ENCODE measurements at places on chromosomes 5 and 9.

DNA sequence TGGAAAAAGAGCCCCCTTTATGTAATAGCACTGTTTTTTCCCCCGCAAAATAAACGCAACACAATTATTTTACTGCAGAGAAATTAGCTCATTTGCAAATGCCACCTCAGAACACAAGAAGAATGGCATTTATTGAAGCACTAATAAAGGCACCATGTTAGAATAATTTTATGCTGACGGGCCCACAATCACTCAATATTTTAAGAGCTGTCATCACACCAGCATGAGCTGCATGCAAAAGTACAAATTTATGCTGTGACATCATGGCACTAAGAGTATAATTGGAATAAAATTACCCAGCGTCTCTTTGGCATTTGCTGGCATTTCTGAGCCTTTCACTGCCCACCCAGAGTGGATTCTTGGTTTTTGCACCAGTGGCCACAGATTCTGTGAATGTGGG, 364.6 kb downstream of the TLE4 start:
- no peak for DNase-seq

- no peak for DNase-seq
These were observed 11.0 kb downstream of the SPARC start for GRCh38 chr5:151675611-151676313.

- no peak for DNase-seq
These were observed 4.8 kb downstream of the RAD50 start for GRCh38 chr5:132561601-132562000.

GRCh38 chr9:89442981-89443814, 54.7 kb downstream of the SEMA4D start:
- DNase-seq, result no peak

DNA sequence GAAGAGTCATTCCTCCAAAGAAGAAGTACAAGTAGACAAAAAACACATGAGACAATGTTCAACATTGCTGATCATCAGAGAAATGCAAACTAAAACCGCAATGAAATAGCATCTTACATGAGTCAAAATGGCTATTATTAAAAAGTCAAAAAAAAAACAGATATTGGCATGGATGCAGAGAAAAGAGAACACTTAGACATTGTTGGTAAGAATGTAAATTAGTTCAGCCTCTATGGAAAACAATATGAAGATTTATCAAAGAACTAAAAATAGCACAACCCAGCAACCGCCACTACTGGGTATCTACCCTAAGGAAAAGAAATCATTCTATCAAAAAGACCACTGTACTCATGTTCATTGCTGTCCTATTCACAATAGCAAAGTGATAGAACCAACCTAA, 157.5 kb downstream of the CHSY3 start:
- DNase-seq, result no peak

DNA sequence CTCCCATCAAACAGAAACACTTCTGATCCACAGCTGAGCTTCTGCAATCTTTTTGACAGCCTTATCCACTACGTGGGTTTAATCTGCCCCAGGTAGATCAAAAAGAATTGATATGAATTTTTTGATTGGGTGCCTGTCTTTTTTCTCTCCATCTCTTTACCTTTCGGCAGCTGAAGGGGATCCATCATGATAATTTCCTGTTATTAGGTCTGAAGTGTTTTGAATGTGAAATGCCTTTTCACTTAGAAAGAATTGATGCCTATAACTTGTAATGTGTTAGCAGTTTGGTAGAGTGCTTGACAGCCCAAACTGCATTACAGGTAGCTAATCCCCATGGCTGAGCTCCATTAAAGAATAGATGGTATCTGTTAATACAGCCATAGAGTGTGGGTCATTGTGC, 745.4 kb downstream of the TLR4 start:
- no peak for DNase-seq

GRCh38 chr5:199197-199949, 8.1 kb downstream of the LRRC14B start:
- DNase-seq, result no peak

GRCh38 chr5:88140396-88140855, 128.2 kb downstream of the TMEM161B start:
- DNase-seq, result no peak

GRCh38 chr9:35791297-35791921, at the start of gene NPR2:
NPR2 (plus strand) TSS chr9:35791591; CDS start chr9:35792409, 818 bp downstream.
- no peak for DNase-seq

- no peak for DNase-seq
These were observed 180.4 kb upstream of the ACTBL2 start for GRCh38 chr5:57662991-57663390.

- no peak for DNase-seq
These were observed 80.3 kb downstream of the HMHB1 start for GRCh38 chr5:143892271-143892670.

DNA sequence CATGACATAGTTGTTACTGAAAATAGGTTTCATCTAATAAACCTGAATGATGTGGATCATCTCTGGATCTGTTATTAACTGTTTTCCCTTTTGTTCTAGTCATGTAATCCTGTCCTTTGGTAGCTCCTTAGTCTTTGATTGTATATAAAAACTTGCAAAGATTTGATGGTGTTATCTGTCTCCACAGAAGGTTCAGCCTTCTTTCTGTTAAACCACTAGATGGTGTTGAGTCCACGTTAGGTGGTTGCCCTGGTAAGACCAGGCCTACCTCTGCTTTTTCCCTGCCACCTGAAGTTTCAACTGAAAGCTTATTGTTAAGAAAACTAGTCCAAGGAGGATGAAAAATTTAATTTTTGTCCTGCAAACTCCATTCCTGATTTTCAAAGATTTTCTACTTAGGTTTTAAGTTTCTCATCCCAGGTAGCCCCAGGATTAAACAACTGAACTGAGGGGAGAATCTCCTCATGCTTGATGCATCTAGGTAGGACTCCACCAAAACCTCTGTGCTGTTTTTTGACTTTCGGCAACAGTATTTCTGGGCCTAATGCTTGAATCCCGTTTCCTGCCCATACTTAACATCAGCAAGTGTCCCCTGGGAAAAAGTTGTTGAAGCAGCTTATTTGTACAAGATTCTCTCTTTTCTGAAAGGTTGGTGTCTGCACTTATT, 68.5 kb downstream of the RICTOR start:
- DNase-seq, result no peak
